ENCODE measurements at places on chromosomes 2 and 18. TPM values are rescaled to one million over a fixed set of nuclear protein-coding genes. Genes with fewer than 3 reads are reported as not detected.

DNA sequence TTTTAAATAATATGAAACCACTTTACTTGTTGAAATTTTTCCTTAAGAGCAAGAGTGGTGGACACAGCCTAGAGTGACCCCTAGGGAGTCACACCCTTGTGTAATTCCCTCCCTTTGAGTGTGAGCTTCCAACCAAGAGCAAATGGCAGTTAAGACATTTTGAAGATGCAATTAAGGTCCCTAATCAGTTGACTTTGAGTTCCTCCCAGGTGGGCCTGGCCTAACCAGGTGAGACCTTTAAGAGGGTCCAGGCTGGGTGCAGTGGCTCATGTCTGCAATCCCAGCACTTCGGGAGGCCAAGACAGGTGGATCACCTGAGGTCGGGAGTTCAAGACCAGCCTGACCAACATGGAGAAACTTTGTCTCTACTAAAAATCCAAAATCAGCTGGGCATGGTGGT lies 143.5 kb upstream of the PID1 start:
- no peak for DNase-seq

GRCh38 chr18:45666006-45666405 lies 50.7 kb downstream of the SLC14A2 start:
- no peak for DNase-seq

The REG3A gene
- polyA plus RNA-seq: not detected

- no peak for DNase-seq
Observed at GRCh38 chr2:105129722-105130232, 91.9 kb downstream of the MRPS9 start.

The SLC9A4 gene
- polyA plus RNA-seq: not detected

The LRRC30 gene
- 9.2 TPM for polyA plus RNA-seq

DNA sequence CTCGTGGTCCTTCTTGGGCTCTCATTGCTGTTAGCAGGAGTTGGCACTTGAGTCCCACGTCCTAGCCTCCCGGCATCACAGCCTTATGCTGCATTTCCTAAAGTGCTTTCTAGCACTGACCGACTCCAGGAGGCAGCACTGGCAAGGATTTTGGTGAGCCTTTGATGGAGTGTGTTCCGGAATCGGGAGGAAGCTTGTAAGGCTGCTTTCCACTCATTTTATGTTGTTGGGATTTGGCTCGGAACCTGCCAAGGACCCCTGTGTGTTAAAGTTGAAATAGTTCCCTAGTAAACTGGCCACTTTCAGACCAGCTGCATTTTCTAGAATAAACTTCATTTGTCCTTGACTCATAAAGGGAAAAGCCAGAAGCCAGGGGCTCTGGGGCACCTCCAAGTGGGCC lies 88.9 kb downstream of the AGAP1 start:
- no peak for DNase-seq

GRCh38 chr2:105919191-105919811 lies 174.6 kb downstream of the NCK2 start:
- DNase-seq: no peak

DNA sequence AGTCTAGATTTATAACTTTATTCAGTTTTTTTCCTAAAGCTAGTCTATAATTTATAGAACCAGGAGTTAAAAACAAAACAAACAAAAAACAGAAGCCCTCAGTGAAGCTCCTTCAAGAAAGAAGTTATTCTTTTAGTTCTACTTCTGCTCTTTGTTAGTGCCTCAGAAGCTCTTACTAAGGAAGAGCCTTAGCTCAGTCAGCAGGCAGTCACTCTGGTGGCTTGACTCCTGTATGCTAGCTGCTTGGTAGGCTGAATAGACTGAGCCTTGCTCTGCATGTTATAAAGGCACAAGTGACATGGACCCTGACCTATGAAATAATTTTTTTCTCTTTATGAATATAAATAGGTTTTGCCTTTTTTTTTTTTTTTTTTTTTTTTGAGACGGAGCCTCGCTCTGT lies 24.8 kb downstream of the NCOA1 start:
- no peak for DNase-seq

The IL1F10 gene
- not detected for polyA plus RNA-seq

DNA sequence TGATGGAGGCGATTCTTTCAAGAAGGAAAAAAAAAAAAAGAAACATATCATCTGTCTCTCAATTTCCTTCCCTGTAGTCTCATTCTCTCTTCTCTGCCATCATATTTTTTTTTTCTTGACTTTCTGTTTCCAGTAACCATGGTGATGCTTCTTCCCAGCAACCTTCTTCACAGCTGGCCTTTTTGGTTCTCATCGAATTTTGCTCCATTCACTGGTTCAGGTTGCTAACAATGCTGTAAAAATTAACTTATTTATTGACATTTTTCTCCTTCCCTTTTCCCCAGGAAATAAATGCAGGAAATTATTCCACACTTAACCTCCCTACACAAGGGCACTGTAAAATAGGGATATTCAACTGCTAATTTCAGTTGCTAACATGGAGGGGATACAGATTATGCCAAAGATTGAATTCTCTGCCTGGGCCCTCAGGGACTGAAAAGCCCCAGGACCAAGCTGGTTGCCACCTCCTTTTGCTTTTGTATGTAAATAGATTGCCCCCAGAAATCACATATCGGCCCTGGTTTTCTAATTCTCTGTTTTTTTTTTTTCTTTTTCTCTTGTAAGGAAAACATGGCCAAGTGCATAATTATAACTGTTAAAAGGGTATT lies 154.7 kb downstream of the MAP2 start:
- DNase-seq: no peak

- DNase-seq: no peak
Observed at GRCh38 chr2:160270571-160271113, 70.6 kb upstream of the ITGB6 start.

DNA sequence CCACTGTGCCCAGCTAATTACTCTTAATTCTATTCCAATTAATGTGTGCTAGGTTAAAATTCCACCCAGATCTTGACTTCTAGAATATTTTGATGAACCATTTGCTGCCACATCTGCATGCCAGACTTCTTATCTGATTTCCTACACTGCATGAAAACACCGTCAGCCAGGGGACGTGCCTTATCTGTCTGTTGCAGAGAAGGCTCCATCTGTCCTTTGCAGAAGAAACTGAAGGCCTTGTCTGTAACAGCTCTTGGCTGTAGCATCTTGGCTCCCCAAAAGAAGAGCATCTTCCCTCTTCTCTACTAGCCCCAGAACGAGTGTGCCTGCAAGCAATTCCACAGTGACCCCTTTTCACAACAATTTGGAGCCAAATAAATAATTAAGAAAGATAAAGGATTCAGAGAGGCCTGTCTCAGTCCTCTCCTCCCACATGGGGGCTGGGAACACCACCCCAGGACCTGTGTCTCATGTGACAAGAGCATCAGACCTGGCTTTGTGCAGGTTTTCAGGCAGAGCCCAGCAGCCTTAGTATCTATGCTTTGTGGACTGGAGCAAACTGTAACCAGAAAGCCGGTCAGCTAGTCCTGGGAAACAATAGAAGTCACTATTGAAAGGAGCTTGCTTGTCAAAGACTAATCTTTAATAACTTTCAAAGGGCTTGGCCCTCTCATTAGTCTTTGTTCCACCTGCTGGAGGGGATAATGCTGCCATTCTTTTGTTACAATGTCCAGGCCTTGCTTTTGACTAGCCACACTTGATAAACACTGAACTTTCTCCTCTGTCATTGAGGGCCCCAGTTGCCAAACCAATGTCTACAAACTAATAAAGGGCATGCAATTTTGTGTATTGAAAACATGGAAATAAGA lies 84.0 kb upstream of the NEUROD1 start:
- DNase-seq: no peak

GRCh38 chr2:67899187-67899586 lies 163.6 kb downstream of the C1D start:
- no peak for DNase-seq

GRCh38 chr18:36311026-36311570 lies 13.6 kb downstream of the FHOD3 start:
- DNase-seq: no peak

DNA sequence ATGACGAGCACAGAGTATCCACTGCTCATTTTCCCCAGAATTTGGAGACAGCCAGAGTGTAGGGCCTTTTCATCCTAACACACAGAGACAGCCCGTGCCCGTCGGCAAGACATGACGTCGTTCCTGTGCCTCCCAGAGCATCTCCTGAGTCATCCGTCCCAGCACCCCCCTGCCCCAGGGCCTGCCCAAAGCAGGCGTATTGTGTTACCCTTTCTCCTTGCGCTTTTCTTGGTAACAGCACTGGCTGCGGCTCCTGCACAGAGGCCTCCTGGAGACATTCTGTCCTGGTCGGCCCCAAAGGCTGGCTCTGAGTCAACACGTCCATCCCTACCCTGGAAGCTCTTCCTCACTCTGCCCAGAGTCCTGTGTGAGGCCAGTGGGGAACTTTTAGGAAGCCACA lies 217.1 kb downstream of the KLHL29 start:
- no peak for DNase-seq

The ACTR1B gene
- polyA plus RNA-seq: 50.4 TPM

GRCh38 chr18:24470805-24471204 lies 10.4 kb downstream of the HRH4 start:
- DNase-seq: no peak

The MROH2A gene
- polyA plus RNA-seq: not detected

The GBX2 gene
- polyA plus RNA-seq: 0.22 TPM

The CD226 gene
- 0.89 TPM for polyA plus RNA-seq

- no peak for DNase-seq
Observed at GRCh38 chr2:133457861-133458260, 110.4 kb downstream of the NCKAP5 start.

The PROKR1 gene
- 2.1 TPM for polyA plus RNA-seq

The SOCS6 gene
- polyA plus RNA-seq: 14.3 TPM

- no peak for DNase-seq
Observed at GRCh38 chr18:44838971-44839666, 158.4 kb downstream of the SETBP1 start.

DNA sequence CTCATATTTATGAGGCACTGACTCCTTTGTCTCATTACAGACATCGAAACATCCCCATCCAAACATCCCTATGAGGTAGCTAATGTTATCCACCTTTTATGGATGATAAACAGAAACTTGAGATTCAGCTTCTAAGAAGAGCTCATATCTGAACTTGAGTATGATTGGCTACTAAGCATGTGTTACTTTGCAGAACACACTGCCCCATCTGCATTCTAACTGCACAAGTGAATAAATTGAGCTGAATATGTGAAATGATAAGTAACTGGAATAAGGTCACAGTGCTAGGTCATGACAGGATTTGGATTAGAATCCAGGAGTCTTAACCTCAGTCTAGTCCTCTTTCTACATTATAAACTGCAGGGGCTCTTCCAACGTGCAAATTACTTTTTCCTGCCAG lies 172.7 kb downstream of the SETBP1 start:
- DNase-seq: no peak

- no peak for DNase-seq
Observed at GRCh38 chr2:141271346-141271745, 859.5 kb downstream of the LRP1B start.

GRCh38 chr2:231124838-231125568 lies at the start of gene HTR2B:
Gene HTR2B, minus strand, starts transcription at chr2:231125042. Its CDS starts 1,278 bp downstream, at chr2:231123764.
- peak; percentile 38 for DNase-seq

DNA sequence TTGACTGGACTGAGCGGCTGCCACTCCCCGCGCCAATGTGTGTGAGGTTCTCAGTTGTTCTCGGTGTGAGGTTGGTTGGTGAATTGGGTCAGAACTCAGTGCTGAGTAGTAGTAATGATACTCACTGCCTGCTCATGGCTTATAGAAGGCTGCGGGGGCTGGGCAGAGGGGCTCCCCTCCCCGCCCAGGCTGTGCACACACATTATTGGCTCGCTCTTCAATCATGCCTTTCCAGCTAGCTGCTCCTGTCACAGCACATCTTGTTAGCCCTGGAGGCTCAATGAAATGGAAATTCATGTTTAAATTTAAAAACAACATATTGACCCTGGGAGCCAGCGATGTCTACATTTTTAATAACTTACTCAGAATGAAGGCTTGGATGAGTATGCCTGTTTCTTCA lies 152.8 kb downstream of the CELF4 start:
- no peak for DNase-seq

The ASB18 gene
- polyA plus RNA-seq: 14.5 TPM

GRCh38 chr2:197558393-197558792 lies 42.5 kb downstream of the MOB4 start:
- no peak for DNase-seq

DNA sequence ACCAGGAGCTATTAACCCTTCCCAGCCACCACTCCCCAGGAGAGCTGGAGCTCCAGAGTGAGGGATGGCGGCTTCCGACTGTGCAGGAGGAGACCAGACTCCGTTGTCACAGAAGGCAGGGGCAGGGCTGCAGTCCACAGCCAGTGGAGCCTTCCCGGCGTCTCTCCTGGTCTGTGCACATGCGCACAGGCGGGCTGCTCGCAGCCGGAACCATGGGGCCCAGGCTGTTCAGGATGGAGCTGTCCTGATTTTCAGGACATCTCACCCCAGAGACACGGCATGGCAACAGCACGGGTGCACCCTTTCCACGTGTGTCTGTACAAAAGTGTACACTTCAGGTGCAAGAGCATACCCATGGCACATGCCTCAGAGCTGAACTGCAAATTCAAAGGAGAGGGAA lies 28.9 kb downstream of the EIPR1 start:
- no peak for DNase-seq

- peak; percentile 81 for DNase-seq
Observed at GRCh38 chr2:37523814-37524362, 147.6 kb downstream of the CDC42EP3 start.

The PLEKHM3 gene
- 8.1 TPM for polyA plus RNA-seq

- DNase-seq: no peak
Observed at GRCh38 chr2:14064346-14064745, 568.2 kb upstream of the LRATD1 start.

GRCh38 chr2:23594460-23594825 lies 209.5 kb downstream of the KLHL29 start:
- no peak for DNase-seq

The CREG2 gene
- 6.7 TPM for polyA plus RNA-seq

- no peak for DNase-seq
Observed at GRCh38 chr2:215601990-215602721, 166.3 kb upstream of the FN1 start.

- DNase-seq: no peak
Observed at GRCh38 chr18:56060967-56061541, 473.1 kb upstream of the TCF4 start.

The TMEM18 gene
- 47.0 TPM for polyA plus RNA-seq

- no peak for DNase-seq
Observed at GRCh38 chr2:187546762-187547333, 7.4 kb downstream of the TFPI start.

DNA sequence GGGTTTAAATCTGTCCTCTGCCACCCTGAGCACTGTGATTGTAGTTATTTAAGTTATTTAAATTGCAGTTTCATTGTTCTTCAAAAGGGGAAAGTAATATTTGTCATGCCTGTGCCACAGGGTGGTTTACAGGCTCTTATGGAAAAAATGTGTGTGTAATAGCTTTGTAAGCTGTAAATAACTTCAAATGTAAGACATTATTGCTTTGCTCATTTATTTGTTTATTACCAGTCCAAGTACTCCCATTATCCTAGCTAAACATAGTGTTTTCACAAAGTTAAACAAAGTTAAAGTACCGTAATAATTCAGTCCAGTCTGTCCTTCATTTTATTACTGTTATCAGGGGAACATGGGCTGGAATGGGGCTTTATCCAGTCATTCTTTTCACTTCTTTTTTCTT lies 43.4 kb upstream of the IGFBP2 start:
- DNase-seq: no peak

The DOK6 gene
- 2.9 TPM for polyA plus RNA-seq

GRCh38 chr2:97699765-97700444 lies 13.5 kb upstream of the ZAP70 start:
- DNase-seq: peak; percentile 42

The VWC2L gene
- not detected for polyA plus RNA-seq

GRCh38 chr2:239190361-239190760 lies 210.5 kb downstream of the HDAC4 start:
- no peak for DNase-seq

GRCh38 chr18:52340406-52341102 lies 557 bp downstream of the DCC start:
- DNase-seq: no peak
